ENCODE measurements at places on chromosomes 16 and 17.

DNA sequence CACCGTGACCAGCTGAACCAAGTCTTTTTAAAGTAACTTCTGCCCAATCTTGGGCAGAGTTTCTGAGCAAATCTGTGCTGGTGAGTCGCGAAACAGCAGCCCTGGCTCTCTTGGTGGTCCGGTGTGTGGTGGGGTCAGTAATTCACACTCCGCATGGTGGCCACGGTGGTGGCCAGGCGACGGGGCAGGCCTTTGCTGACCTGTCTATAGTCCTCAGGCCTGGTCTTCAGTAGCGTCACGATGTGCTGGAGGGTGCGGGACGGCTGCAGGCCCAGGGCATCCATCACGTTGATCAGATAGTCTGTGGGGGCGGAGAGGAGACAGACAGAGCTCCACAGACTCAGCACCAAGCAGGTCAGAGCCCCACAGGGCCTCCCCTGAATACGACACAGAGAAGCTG is 64.2 kb downstream of the COG7 start:
- no peak for DNase-seq

DNA sequence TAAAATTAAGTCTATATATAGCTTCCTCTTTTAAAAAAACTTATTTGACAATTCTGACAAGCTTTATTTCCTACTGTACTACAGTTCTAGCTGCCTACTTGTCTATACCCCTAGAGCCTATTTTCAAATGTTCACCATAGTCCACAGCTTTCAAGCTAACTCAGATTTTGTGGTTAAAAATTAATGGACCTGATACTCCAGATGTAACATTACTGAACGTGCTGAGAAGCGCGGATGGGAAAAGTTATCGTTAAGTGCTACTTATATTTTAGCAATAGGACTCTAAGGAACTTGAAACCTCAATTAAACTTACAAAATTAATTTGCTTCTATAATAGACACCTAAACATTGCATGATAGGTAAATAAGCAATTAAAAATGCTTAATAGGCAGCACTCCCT is 31.2 kb downstream of the GNA13 start:
- DNase-seq = no peak

GRCh38 chr17:83180996-83181481 is 101.6 kb downstream of the METRNL start:
- DNase-seq = no peak

DNA sequence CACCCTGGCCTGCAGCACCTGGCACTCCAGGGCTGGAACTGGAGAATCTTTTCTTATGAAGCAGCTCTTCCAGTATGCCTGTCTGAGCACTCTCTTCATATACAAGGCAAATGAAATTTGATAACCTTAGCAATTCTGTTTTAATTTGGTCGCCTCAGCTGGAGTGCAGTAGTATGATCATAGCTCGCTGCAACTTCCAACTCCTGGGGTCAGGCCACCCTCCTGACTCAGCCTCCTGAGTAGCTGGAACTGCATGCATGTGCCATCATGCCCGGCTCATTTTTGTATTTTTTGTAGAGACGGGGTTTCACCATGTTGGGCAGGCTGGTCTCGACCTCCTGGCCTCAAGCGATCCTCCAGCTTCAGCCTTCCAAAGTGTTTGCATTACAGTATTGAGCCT is 140.8 kb upstream of the CHMP6 start:
- no peak for DNase-seq

DNA sequence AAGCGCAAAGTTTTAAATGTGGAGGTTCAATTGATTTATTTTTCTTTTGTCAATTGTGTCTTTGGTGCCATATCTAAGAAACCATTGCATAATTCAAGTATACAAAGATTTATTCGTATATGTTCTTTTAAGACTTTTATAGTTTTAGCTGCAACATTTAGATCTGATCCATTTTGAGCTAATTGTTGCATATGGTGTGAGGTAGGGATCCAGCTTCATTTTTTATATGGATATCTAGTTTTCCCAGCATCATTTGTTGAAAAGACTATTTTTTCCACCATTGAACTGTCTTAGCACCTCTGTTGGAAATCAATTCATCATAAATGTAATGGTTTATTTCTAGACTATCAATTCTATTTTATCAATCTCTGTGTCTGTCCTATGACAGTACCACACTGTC is 2.1 kb upstream of the CCR7 start:
- DNase-seq = no peak

- DNase-seq = no peak
These were observed 383.0 kb upstream of the EEF2KMT start for GRCh38 chr16:5480431-5481195.

- peak; percentile 19 for DNase-seq
These were observed 21.1 kb downstream of the NPTX1 start for GRCh38 chr17:80455336-80455710.

DNA sequence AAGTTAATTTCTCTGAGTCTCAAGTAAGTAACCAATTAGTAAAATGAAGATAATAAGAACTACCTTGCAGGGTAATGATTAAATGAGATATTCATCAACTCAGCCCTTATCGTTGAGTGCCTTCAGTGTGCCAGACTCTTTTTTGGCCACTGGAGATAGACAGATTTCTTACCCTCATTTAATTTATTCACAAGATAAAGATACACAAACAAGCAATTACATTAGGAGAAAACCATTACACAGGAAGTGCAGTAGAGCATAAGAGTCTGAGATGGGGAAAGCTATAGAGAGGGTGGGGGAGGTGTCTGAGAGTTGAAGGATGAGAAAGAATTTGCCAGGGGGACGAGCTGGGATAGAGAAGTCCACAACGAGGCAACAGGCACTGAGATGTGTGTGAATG is 72.5 kb upstream of the BCAR1 start:
- no peak for DNase-seq

DNA sequence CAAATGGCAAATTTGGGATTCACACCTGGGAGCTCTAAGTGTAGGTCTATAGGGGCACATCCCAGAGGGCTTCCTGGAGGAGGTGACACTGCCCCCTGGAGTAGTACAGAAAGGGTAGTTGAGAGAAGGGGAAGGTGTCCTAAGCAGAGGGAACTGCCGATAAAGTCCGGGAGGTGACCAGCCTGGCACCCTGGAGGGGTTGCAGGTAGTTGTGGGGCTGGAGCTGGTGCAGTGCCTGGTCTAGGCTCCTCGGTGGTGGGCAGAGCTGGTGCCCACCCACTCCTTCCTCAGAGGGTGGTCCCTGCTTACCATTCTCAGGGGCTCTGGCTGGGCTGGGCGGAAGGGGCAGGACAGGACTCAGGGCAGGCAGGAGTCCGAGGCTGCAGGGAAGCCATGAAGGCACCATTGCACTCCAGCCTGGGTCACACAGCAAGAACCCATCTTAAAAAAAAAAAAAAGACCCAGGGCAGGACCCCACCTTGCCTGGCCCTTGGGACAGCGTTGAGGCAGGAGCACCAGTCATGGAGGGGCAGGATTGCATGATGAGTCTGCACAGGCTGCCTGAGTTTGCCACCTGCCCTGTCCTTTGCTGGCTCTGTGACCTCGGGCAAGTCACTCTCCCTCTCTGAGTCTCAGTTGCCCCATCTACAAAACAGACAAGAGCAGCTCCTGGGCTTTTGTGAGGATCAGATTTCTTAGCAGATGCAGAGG is 43.8 kb downstream of the LAT start:
- no peak for DNase-seq

DNA sequence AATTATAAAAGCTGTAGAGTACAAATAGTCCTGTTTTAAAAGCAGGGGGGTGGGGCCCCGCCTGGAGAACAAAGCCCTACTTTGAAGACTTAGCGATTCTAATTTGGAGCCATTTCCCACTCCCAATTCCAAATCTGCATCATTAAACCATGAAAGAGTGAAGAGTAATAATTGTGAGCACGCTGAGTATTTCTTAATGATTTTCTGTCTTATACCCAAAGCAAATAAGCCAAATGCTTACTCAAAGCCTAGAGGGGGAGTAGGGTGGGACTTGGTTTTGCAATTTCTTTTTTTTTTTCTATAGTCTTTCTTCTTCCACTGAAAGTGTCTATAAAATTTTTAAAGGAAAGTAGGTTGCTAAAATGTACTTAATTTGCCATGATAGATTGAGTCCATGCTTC is 470.1 kb downstream of the TOX3 start:
- no peak for DNase-seq

DNA sequence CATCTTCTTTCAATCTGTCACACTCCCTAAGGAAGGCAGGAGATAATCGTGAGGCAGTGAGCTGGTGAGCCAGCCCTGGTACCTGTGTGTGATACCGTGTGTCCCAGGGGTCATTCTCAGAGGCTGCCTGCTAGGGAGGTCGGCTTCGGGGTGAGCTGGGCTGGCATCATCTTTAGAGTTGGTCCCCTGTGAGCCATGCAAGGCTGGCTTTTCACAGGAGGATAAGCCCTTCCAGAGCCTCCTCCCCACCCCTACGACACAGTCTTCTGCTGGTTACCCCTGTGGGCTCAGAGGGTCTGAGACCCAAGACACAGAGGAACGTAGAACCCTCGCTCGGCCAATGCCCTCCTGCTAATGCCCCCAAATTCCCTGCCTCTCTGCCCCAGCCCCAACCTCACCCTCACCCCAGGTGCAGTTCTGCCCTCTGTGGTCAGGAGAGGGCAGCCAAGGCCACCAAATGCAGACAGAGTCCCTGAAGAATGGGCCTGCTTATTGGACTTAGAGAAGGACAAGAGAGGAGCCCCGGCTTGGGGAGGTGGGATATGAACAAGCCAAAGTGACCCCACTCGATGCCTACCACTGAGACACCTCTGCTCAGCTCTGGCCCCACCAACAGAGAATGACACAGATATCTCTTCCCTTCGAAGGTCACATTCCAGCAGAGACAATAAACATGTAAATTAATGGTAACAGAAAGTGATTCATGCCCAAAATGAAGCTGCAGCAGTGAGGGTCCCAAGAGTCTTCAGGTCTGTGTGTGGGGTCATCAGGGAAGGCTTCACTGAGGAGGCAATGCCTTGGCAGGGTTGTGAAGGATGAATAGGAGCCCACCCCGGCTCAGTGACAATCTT is 80.8 kb upstream of the CCL1 start:
- DNase-seq = no peak

DNA sequence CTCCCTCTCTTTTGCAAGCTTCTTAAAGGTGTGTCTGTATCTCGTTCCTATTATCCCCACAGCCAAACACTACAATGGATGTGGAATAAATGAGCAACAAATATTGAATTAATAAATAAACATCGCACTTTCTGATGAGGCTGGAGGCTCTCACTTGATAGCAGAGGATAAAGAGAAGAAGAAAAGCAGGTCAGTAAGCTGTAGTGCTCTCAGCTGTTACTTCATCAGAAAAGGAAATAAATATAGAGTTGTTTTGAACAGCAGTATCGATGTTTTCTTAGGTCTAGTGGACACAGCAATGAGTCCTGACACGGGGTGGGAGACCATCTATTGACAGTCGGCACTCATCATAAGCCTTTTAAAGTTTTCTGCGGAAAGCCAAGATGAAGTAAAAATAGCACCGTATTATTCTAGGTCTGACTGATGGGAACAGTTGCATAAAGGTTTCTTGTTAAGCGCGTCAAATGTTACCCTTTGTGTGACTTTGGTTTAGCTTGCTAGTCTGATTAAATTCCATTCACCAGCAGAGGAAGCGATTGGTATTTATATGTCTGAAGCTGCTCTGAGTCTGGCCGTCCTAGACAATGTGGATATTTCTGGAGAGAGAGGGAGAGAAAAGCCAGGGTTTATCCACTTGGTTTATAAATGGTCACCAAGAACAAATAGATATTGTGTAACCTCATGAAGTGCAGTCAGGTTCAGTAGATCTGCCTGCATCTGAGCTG is 646.1 kb downstream of the CDH11 start:
- no peak for DNase-seq

DNA sequence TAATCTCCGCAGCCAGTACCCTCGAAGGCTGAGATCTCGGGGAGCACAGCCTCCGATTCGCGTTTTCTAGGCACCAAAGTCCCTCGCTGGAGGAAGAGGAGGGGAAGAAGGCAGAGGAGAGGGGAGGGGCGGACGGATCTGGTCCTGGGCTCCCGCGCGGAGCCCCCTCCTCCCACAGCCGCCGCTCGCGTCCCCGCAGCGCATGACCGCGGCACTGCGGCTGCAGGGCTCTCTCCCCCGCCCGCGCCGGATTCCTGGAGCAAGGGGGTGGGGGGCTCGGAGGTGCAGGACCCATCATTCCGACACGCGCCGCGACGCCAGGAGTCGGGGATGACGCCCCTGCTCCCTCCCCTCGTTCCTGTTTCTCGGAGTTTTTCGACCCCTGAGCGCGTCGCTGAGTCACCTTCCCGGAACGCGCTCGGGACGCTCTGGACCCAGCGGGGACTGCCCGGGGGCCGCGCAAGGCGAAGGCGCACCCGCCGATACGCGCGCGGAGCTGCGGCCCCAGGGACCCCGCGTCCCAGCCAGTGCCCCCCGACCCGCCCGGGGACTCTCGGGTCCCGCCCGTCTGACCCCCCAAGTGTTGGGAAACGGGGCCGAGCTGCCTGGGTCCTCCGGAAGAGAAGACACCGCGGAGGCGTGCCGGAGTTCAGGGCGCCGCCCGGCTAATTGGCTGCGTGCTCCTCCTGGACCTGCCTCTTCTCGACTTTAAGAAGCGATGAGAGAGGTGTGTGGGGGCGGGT is 1.4 kb upstream of the SPHK1 start:
- DNase-seq = peak; percentile 47

- no peak for DNase-seq
These were observed 13.2 kb downstream of the XYLT2 start for GRCh38 chr17:50359005-50359699.

DNA sequence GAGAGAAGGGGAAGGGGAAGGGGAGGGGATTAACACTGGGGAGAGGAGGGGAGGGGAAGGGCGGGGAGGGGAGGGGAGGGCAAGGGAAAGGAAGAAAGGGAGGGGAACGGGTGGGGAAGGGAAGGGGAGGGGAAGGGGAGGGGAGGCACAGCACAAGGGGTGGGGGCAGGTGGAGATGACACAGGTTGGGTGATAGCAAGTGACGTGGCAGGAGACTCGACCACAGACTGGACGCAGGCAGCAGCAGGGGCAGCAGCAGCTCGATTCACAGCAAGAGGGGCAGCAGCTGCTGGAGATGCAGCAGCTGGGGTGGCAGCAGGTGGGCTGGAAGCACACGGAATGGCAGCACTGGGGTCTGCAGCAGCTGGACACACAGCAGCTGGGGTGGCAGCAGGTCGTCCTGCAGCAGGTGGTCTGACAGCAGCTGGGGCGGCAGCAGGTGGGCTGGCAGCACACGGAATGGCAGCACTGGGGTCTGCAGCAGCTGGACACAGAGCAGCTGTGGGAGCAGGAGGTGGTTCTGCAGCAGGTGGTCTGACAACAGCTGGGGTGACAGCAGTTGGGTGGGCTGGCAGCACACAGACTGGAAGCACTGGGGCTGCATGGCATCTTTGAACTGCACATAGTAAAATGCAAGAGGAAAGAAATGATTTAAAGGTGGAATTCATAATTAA is at the start of gene KRTAP4-16:
KRTAP4-16 (minus strand) TSS at position 624 of the 674 bp plus-strand sequence; CDS start at position 624, 0 bp downstream.
- DNase-seq = no peak

GRCh38 chr17:62713086-62713881 is 85.8 kb downstream of the MRC2 start:
- no peak for DNase-seq

- DNase-seq = no peak
These were observed 133.6 kb downstream of the BANP start for GRCh38 chr16:88084881-88085280.
